ENCODE measurements at places on chromosomes 2 and 18.
A peak's percentile ranks its signal among the peaks of the same experiment; 100 is the strongest.

- DNase-seq = no peak
These were observed 1.1 kb downstream of the TRABD2A start for GRCh38 chr2:84879584-84880394.

- no peak for DNase-seq
These were observed 24.9 kb downstream of the GLI2 start for GRCh38 chr2:120760446-120761135.

- DNase-seq = peak; percentile 80
These were observed 76.1 kb upstream of the PMAIP1 start for GRCh38 chr18:59823596-59824195.

DNA sequence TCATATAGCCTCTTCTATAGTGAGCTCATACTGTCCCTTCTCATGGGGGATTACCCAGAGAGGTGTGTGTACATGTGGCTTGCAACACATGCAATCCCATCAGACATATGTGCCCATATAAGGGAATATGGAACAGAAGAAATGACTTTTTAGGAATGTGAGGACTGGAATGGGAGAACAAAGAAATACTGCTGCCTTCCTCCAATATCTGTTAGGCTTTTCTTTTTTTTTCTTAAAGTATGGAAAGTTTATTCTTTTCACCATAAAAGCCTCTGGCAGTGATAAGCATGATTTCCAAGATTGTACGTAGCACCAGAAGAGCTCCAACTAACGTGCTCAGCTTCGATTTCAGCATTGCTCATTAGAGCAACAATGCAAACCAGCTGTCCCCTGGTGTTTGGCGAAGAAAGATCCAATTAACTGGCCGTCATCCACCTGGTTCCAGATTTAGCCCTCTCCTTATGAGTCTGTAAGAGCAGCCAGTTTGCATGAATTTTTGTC is 113.6 kb downstream of the ADCYAP1 start:
- peak; percentile 11 for DNase-seq

DNA sequence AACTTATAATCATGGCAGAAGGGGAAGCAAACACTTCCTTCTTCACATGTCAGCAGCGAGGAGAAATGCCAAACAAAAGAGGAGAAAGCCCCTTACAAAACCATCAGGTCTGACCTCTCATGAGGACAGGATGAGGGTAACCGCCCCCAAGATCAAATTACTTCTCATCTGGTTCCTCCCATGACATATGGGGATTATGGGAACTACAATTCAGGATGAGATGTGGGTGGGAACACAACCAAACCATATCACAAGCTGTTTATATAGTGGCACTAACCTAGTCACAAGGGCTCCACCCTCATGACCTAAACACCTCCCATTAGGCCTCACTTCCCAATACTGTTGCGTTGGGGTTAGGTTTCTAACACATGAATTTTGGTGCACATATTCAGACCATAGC is 110.0 kb downstream of the OSBPL6 start:
- DNase-seq = no peak

Data from NCI-H1092 (cell line).